Stimulated activated CD8-positive, alpha-beta memory T cell treated with anti-CD3 and anti-CD28 coated beads, Interleukin-7, amount 100 ng/mL, for 4 hours (primary cell): ENCODE measurements at places on chromosomes 7 and 10.

DNA sequence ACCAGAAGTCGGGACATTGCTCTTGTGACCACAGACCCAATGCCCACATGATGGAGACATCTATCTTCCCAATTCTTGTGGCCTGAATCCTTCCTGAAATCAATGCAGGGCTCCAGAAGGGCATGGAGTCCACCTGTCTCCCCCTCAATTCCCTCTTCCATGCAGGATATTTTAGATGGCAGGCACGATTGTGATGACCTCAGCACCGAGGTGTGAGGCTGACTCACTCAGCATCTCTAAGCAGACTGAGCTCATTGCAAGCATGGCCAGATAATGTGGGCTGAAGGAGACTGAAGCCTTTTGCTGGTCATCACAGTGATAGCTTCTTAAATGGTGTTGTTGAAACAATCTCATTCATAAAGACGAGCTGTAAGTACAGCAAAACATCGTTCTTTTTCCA lies 374.9 kb upstream of the PODXL start:
- DNase-seq, result no peak

- DNase-seq, result no peak
Observed at GRCh38 chr10:42975005-42975493, 101.8 kb upstream of the RET start.

DNA sequence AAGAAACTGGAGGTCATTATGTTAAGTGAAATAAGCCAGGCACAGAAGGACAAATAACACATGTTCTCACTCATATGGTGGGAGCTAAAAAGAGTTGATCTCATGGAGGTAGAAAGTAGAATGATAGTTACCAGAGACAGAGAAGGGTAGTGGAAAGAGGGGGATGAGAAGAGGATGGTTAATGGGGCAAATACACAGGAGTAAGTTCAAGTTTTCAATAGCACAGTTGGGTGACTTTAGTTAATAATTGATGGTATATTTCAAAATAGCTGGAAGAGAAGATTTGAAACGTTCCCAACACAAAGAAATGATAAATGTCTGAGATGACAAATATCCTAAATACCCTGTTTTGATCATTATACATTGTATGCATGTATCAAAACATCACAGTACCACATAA lies 261.8 kb downstream of the THSD7A start:
- DNase-seq, result no peak

DNA sequence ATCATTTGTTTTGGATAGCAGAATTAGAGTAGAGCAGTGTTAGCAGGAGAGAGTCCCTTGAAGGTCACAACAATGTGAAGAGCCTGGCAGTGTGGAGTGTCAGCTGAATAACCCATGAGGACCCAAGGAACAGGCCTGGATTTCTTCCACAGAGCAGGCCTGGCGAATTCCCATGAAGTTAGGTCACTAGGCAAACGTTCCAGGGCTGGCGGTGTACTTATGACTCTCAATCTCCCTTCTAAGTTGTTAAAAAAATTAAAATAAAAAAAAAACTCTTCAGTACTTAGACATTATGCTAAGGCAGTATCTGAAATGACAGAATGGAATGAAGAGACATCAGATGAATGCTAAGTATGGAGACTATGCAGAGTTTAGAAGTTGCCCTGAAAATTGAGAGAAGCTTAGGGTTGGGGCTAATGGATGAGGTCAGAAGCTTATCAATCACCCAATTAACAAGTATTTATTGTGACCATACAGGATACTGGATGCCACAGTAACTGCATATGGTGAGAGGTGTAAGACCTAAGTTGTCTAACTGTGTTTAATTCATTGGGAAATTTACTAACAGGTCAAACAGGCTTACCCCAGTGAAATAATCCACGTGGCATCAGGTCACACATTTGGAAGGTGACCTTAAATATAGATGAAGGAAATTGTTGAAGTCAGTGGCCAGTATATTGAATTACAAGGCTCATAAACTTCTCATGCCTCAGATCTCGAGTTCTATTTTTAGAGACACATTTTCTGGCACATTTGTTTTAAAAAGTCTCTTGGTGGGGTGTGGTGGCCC lies 126.2 kb upstream of the NRP1 start:
- DNase-seq, result no peak

DNA sequence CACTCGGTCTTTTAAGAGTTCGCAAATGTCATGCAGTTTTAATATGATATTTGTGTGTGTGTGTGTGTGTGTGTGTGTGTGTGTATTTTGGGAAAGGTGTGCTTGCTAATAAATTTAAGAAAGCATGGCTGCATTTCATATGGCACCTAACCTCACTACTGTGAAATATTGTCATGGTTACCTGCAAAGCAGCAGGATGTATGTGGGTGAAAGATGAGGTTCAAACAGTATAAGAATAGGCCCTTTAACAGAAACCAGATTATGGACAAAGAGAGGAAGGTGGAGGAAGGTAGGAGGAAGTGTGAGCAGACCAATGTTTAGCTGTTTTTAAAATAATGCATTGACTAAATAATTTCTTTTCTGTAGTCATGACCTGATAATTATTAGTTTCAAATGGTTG lies 73.5 kb upstream of the CACNA2D1 start:
- no peak for DNase-seq

- no peak for DNase-seq
Observed at GRCh38 chr10:124799211-124799610, 2.4 kb upstream of the ABRAXAS2 start.
